GM12865 (cell line): ENCODE measurements at places on chromosomes 6 and 20.

- DNase-seq: no peak
Observed at GRCh38 chr20:6135347-6135746, 12.5 kb upstream of the FERMT1 start.

DNA sequence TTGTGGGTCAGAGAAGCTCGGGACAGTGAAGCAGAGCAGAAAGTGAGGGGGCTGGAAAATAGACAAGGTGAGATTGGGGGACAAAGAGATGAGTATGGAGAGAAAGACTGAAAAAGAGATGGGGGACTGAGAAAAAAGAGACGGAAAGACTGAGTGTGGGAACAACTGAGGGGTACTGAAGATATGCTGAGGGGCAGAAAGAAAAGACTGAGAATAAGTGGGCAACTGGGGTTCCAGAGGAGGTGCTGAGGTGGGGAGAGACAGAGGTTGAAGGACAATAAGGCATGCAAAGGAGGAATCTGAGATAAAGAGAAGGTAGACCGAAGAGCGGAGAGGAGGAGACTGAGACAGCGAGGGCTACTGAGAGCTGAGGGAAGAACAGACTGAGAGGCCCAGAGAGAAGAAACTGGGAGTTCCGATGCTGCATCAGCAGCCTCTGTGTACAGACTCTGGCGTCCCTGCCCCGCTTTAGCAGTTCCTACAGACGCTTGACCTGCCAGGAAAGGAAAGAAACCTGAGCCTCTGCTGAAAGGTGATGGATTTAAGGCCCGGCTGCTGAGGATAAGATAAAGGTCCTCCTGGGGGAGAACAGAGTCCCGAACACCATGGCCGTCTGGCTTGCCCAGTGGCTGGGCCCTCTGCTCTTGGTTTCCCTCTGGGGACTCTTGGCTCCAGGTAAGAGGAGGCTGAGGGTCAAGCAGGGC is at the start of gene PRSS16:
TSS of gene PRSS16 (plus strand) at position 569 of the 704 bp plus-strand sequence. CDS start at position 606, 37 bp downstream.
- no peak for DNase-seq

GRCh38 chr6:403659-404655 is 12.4 kb downstream of the IRF4 start:
- peak; percentile 64 for DNase-seq

DNA sequence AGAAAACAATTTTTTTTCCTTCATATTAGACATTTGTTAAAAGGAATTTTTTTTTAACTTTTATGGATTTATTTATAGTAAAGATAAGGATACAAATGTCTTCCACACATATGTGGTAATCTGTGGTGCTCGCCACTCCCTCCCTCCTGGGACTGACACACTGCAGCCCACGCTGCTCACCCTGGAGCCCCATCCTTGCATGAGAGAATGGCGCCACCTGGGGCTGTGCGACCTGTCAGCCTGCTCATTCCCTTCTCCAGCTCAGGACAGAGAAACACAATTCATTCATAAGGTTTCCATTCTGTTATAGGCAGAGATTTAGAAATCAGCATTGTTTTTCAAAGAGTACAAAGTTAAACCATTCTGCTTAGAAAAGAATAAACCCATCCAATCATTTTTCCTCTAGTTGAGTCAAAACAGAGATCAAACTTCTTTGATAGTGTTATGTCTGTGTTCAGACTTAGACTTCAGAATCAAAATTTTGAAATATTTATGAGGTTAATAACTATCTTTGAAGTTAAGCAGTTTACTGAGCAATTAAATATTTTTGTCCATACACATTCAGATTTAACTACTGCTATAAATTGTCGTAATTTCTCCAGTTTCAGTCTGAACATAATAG is 42.8 kb upstream of the DYNLRB1 start:
- DNase-seq: peak; percentile 43

DNA sequence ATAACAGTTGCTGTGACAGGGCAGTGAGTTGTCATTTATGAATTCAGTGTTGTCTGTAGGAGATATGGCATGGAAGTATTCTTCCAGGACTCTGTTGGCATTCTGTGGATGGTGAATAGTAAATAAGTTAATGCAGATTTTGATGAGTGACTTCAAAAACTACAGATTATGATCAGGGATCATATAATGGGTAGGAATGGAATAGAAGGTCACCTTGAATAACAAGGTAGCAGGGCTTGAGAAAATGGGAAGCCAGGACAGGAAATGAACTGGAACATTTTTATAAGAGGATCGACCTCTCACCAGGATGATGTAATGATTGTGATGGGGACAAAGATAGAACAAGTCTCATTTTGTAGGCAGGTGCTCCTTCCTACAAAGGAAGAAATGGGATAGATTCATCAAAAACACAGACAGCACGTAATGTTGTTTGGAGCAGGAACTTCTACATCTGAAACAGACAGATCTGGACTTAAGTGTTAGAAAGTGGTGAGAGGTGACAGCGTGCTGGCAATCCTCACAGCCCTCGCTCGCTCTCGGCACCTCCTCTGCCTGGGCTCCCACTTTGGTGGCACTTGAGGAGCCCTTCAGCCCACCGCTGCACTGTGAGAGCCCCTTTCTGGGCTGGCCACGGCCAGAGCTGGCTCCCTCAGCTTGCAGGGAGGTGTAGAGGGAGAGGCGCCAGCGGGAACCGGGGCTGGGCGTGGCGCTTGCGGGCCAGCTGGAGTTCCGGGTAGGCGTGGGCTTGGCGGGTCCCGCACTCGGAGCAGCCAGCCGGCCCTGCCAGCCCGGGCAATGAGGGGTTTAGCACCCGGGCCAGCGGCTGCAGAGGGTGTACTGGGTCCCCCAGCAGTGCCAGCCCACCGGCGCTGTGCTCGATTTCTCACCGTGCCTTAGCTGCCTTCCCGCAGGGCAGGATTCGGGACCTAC is 30.8 kb upstream of the SSR1 start:
- DNase-seq: no peak

GRCh38 chr6:21935561-21936028 is 342.0 kb downstream of the SOX4 start:
- DNase-seq: peak; percentile 68

GRCh38 chr20:48403167-48403761 is 424.5 kb downstream of the PREX1 start:
- no peak for DNase-seq

DNA sequence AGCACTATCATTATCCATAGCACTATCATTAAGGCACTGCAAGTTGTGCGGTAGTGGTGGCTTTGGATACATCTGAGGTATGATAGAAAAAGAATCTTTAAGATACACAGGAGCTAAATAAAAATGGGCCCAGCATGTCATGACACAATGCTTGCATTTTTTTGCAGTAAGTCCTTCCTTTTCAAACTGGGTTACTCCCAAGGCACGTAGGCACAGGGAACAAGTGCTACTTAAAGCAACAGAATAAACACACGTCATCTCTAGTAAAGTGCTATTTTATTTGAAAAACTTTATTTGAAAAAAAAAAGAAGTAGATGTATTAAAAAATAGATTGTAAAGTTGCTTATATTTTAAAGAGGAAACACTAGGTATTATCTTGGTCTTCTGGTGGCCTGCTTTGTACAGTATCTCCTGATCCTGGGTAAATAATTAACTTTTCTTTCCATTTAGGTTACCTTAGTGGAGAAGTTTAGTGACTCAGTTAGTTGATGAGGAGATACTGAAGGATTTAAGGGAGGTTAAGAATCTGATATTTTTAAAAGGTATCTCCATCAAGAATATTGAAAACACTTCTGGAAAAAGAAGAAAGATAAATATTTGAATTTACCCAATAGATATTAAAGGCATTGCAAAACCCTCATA is 129.6 kb downstream of the EDN1 start:
- DNase-seq: no peak

GRCh38 chr6:14142063-14142450 is 24.5 kb downstream of the CD83 start:
- no peak for DNase-seq

DNA sequence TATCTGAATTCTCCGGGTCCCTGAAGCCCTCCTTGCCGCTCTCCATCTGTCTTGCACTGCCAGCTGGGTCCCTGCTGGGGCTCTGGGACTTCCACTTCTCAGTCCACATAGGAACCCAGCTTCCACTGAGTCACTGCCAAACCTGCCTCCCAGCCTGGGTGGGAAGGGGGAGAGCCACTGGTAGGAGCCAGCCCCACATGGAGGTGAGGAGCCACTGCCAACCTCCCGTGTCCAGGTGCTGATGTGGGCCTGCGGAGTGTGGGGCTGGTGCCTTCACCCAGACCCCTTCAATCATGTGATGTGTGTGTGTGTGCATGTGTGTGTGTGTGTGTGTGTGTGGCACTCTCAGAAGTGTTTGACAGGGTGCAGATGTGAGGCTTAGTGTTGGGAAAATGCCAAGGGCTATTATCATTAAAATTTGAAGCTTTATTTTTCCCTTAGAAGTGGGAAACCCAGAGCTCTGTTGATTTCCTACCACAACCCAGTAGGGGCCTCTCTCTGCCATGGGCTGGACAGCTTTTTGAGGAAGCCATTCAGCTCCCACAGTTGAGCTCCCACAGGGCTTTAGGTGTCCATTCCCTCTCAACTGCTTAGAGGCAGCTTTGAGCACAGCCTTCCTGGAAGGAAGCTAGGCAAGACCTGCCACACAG is 9.3 kb upstream of the SGK2 start:
- DNase-seq: no peak

DNA sequence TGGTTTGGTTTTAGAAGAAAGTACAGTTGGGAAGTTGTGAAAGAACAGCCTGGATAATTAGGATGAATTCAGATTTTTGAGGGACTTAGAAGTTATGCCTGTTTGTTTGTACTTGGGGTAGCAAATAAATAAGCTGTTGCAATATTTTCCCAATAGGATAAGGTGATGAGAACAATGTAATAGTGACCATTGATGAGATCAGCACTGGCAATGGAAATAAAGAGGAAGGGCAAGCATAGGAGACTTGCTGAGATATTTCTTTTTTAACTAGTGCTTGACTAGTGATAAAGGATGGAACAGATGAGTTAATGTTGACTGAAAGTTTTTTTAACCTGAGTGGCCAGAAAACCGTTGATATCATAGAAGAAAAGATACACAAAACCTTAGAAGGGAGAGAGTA is 498.8 kb downstream of the CDKAL1 start:
- DNase-seq: no peak

- DNase-seq: no peak
Observed at GRCh38 chr6:124073820-124074587, 270.3 kb downstream of the NKAIN2 start.

- DNase-seq: peak; percentile 20
Observed at GRCh38 chr6:157879873-157880254, 56.8 kb downstream of the SNX9 start.

GRCh38 chr20:32312718-32313424 is 35.4 kb downstream of the KIF3B start:
- peak; percentile 20 for DNase-seq

DNA sequence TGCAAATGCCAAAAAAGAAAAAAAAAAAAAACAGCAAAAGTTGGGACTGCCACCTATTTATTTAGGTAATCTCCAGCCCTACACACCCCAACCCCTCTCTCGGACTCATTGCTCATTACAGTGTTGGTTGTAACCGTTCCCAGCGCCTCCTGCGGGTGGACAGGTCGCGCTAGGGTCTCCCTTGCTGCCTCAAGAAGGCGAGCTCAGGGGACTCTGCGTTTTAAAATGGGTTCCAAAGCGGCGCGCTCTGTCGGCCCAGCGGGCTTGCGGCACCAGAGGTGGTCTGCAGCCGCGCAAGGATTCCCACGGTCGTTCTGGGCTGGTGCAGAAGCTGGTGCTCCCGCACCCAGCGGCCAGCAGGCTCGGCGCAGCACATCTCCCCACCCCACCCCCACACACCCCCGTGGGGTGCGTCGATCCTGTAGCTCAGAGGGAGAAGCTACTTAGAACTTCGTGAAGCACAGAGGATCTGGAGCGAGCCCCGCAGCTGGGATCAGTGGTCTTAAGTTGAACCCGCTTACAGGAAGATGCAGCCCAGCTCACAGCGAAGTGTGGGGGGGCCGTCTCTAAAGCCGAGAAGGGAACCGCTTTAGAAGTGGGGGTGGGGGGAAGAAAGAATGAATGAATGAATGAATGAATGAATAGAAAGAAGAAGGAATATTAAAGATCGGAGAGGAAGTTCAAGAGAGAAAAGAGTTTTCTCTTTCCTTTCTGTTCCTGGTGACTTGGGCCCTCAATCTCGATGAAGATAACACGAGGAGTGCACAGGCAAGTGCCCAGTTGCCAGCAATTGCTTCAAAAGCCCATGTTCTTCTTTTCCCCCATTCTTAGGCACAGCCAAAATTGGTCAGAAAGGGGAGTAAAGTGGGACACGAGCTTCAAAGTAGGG is 780 bp downstream of the TFAP2A start:
- DNase-seq: no peak

DNA sequence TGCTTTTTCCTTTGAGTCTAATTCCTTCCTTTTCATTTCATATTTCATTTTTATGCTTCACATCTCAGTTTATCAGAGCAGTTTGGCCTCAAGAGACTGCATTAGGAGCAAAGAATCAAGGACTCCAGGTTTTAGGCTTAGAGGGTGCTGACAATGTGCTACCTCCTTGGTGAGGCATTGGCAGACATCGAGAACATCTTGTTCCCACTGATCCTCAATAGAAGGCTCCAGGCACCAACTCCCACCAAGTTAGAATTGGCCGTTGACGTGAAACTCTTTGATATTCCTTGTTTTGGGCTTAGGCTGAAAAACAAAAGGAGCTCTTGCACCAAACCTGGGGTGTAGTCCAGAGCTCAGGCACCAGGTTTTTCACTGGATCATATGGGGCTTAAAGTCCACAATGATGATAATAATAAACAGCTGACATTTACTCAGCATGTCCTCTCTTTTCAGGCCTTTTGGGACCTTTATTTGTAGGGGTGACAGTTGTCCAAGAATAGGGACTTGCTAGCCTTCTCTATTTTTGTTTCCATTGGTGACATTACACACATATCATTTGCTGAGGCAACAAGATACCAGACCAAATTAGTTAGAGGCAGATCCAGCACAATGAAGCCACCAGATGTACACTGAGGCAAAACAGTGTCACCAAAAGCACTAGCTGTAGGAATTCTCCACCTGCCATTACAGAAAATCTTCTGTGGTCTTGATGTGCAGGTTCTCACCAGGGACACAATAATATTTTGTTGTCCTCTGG is 81.0 kb upstream of the ENPP5 start:
- no peak for DNase-seq

GRCh38 chr6:118696271-118696670 is 44.9 kb upstream of the CEP85L start:
- no peak for DNase-seq

GRCh38 chr6:124671324-124671723 is 290.9 kb upstream of the RNF217 start:
- DNase-seq: no peak

DNA sequence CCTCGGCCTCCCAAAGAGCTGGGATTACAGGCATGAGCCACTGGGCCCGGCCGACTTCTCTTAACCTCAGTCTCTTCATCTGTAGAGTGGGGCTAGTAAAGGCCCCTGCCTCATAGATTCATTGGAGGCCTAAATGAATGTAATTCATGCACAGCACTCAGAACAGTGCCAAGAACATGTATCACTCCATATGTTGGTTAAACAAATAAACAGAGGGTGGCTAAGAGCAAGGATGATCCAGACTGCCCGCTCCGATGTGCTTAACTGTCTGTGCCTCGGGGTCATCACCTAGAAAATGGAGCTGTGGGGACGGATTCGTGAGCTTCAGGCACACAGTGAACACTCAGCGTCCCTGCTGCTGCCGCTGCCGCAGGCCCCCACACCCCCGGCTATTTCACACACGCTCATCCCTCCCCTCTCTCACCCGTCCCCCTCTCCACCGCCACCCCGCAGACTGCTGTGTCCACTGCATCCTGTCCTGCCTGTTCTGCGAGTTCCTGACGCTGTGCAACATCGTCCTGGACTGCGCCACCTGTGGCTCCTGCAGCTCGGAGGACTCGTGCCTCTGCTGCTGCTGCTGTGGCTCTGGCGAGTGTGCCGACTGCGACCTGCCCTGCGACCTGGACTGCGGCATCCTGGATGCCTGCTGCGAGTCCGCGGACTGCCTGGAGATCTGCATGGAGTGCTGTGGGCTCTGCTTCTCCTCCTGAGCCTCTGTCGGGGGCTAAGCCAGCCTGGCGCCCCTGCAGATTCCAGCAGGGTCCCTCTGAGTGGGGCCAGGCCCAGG is 14.8 kb downstream of the MDFI start:
- no peak for DNase-seq
